ENCODE measurements at places on chromosomes 5 and 9.

GRCh38 chr5:83076742-83077661 lies at the start of the genes TMEM167A and XRCC4:
TMEM167A (minus strand) TSS chr5:83077394; CDS start chr5:83077323, 71 bp downstream.
XRCC4 (plus strand) TSS chr5:83077547; CDS start chr5:83104920, 27,373 bp downstream.
- peak; percentile 99 for DNase-seq

GRCh38 chr5:30764704-30765103 lies 428.8 kb upstream of the CDH6 start:
- DNase-seq: no peak

GRCh38 chr9:121350993-121351561 lies 19.0 kb downstream of the STOM start:
- no peak for DNase-seq

DNA sequence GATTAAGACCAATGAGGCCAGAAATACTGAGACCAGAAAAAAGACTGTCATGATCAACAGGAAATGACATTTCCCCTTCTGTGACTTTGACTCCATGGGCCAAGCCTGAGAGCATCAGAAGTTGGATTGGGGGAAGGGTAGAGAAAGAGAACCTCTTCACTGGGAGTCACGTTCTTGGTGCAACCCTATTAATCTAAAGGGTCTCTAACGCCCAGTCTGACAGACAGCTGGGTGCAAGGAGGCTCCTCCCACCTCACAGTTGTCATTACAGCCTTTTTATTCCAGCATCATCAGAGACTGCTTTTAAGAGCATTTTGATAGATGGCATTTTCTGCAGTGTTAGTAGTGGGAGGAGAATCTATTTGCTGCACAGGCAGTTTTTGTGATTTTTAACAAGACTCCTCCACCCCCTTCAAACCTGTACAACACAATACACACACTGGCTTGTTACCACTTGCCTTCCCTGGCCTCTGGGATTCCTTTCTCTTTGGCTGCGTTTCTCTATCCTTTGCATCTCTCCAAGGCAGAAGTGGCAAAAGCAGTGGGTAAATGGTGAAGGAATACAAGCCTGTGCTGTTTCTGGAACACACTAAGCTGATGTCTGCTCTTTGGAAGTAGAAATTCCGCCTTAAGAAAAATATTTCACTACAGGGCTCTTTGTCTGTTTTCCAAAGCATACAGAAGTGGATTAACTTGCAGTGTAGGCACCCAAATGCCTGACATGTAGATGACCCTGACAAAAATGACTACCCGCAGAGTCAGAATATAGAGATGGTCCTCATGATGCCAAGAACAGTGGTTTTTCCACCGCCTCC lies 310.4 kb upstream of the ZNF608 start:
- DNase-seq: peak; percentile 6

DNA sequence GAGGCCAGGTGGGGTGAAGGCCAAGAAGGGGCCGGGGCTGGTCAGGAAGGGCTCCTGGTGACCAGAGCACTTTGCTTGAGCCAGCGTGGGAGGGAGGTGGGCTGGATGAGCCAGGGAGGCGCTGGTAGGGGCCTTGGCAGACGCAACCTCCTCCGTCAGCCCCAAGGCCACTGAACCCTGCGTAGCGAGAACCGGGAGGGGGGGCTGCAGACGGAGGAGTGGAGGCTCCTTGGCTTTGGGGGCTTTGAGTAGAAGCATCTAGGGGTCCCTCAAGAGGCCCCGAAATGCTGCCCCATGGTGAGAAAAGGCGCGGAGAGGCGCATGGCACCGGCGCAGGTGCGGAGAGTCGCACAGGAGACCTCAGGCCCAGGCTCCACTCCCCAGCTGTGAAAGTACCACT lies 1888.0 kb upstream of the CDH9 start:
- DNase-seq: no peak

GRCh38 chr9:2676466-2676865 lies 40.8 kb upstream of the KCNV2 start:
- no peak for DNase-seq

DNA sequence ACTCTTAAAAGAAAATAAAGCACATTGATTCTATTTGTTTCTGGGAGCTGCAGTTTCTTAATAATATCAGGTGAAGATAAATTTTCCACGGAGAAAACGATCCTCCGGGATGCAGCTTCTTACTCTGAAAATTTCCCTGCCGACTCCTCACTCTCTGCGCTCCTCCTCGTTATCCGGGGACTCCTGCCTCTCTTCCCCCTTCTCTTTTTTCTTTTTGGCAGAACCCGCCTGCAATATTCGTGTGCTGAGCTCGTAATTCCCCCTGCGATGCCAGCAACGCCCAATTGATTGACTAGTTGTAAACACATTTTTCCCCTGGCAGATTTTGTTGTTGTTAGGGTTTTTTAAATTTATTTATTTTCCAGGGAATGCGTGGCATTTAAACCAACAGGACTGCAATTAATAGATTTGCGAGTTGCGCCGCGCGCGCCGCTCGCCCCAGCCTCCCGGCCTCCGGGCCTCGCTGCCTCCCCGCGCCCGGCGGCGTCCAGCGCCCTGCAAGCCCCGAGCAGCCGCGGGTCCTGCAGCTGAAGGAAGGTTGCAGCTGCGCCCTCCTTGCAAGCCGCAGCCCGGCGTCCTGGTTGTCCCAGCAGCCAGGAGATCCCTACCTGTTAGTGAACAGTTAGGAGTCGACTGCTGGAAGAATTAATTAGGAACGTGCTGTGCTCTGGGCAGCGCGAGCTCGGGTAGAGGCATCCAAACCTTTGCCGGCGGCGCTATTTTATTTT lies 2.2 kb downstream of the NTNG2 start:
- DNase-seq: no peak

- no peak for DNase-seq
Observed at GRCh38 chr5:171428168-171428696, 8.8 kb downstream of the FGF18 start.

- DNase-seq: peak; percentile 80
Observed at GRCh38 chr5:96961053-96961452, 25.2 kb downstream of the LNPEP start.
